ENCODE measurements at places on chromosomes 13 and 19. TPM values are rescaled to one million over a fixed set of nuclear protein-coding genes. Genes with fewer than 3 reads are reported as not detected.

GRCh38 chr13:65889368-65889767, 1340.8 kb downstream of the PCDH9 start:
- H3K4me3 ChIP-seq = no peak overlapping the region
- H3K27me3 ChIP-seq = no peaks in the 10 kb centered on the region
- no peak overlapping the region for H3K27ac ChIP-seq

GRCh38 chr13:20815464-20815863, 41.7 kb upstream of the EEF1AKMT1 start:
- no peak for DNase-seq
- H3K4me3 ChIP-seq = no peak overlapping the region
- no peaks in the 10 kb centered on the region for H3K27me3 ChIP-seq
- H3K36me3 ChIP-seq = no peaks in the 10 kb centered on the region
- no peaks in the 10 kb centered on the region for H3K4me1 ChIP-seq

DNA sequence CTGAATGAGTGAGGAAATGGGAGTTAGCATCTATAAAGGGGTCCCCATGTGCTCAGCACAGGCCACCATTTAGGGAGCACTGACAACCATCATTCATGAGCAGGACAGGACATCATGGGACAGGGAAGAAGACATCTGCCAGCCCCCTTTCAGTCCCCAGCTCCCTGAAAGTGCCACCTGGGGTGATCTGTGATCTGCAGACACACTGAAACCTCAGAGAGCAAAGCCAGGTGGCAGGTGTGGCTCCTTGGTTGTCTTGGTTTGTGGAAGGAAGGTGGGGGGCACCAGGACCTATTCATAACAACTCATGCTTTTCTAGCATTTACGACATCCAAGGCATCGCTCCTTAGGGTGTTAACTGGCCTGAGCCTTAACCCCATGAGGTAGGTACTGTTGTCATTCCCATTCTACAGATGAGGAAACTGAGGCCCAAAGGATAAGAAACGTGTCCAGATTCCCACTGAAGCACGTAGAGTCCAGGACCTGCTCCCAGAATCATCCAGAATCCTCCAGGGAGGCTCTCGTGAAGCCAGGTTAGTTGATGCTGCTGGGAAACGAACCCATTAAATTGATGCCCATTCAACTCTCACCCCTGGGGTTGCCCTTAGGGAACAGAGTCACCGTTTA, 5.8 kb downstream of the KDELR1 start:
- no peak for DNase-seq
- H3K27me3 ChIP-seq = no peaks in the 10 kb centered on the region
- H3K4me1 ChIP-seq = no peaks in the 10 kb centered on the region
- H3K4me3 ChIP-seq = no peak overlapping the region

GRCh38 chr13:95059306-95059705, 241.9 kb downstream of the ABCC4 start:
- no peak overlapping the region for H3K4me3 ChIP-seq
- H3K27ac ChIP-seq = no peak overlapping the region
- H3K27me3 ChIP-seq = no peaks in the 10 kb centered on the region
- no peaks in the 10 kb centered on the region for H3K36me3 ChIP-seq
- no peaks in the 10 kb centered on the region for H3K4me1 ChIP-seq
- no peak for DNase-seq

The ZNF578 gene
- 0.17 TPM for total RNA-seq

DNA sequence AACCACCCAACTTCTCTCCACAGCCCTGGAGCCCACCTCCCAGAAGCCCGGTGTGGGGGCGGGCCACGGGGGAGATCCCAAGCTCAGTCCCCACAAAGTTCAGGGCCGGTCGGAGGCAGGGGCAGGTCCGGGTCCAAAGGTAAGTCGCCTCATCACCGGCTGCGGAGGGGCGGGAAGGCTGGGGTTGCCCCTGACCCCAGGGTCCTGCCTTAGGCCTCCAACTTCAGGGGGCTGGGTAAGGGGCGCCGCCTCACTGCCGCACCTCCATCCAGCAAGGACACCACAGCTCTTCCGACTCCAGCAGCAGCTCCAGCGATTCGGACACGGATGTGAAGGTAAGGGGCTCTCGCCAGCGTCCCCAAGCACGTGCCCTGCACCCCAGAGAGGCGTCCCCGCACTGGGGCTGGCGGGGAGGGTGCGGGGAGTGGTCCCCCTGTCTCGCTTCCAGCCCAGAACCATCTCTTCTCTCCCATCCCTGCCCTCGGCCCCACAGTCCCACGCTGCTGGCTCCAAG, 358 bp downstream of the C19orf33 start:
- no peaks in the 10 kb centered on the region for H3K4me1 ChIP-seq
- H3K27ac ChIP-seq = no peak overlapping the region
- H3K36me3 ChIP-seq = no peaks in the 10 kb centered on the region
- H3K27me3 ChIP-seq = no peaks in the 10 kb centered on the region

- H3K4me3 ChIP-seq = no peak overlapping the region
- H3K27me3 ChIP-seq = no peaks in the 10 kb centered on the region
- H3K4me1 ChIP-seq = no peaks in the 10 kb centered on the region
- H3K36me3 ChIP-seq = no peaks in the 10 kb centered on the region
Observed at GRCh38 chr13:60121337-60121687, 42.4 kb downstream of the DIAPH3 start.

DNA sequence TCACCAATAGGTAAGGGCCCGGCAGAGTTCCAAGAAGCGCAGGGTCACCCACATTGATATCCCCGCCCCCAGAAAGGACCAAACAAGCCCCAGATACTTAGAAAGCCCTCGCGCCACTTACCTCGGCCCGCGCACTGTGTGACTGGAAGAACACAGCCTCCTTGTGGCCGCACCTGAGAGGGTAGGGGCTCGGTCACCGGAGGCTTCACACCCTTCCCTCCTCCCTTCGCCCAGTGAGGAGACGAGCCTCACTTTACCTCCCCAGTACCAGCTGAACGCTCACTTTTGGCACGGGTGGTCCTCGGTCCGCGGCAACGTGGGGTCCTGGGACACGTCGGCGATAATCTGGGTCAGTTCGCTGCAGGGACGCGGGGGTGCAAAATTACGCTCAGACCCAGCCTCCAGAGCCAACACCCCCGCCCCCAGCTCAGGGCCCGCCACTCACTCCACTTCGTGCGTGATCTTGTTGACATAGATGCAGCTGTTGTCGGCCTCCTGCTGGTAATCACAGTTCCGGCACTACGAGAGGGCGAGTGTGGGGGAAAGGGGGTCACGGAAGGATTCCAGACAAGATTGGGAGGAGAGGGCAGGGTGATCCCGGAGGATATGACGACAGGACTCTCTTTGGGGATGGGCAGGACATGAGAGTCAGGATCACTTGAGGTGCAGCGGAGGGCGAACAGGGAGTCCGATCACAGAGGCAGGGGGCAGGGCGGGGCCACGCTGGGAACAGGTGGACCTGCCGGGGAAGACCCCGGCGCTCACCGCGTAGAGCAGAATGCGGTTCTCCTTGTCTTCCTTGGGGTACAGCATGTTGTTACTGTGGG, 568 bp downstream of the POLR2I start:
- no peaks in the 10 kb centered on the region for H3K36me3 ChIP-seq
- DNase-seq = no peak
- peak overlapping the region; percentile 88 for H3K4me3 ChIP-seq

- peak; percentile 42 for DNase-seq
- no peaks in the 10 kb centered on the region for H3K4me1 ChIP-seq
- H3K27me3 ChIP-seq = no peaks in the 10 kb centered on the region
- H3K4me3 ChIP-seq = no peak overlapping the region
- H3K27ac ChIP-seq = no peak overlapping the region
Observed at GRCh38 chr13:49421391-49421790, 22.5 kb downstream of the CAB39L start.

DNA sequence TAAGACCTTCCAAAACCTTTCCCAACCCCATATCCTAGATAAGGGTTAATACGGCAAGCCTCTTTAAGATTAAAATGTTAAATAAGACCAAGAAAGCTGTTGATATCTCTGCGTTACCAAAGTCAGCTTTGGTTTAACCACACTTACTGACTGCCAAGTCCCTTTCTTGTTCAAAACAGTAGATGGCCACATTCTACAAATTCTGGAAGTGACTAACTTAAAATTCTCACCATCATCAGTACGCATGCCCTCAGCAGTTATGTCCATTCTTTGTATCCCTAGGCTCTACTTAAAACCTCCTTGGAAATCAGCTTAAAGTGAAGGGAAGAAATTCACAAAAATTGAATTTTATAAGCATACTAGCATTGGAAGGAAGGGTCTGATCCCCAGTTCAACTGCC, 23.6 kb downstream of the SOHLH2 start:
- DNase-seq = no peak
- H3K27ac ChIP-seq = no peak overlapping the region
- H3K4me3 ChIP-seq = no peak overlapping the region
- H3K27me3 ChIP-seq = no peaks in the 10 kb centered on the region
- no peaks in the 10 kb centered on the region for H3K36me3 ChIP-seq

The ZNF439 gene
- 1.2 TPM for total RNA-seq

- H3K27me3 ChIP-seq = no peaks in the 10 kb centered on the region
- DNase-seq = peak; percentile 87
- peak overlapping the region; percentile 60 for H3K4me3 ChIP-seq
- no peaks in the 10 kb centered on the region for H3K4me1 ChIP-seq
Observed at GRCh38 chr19:30719189-30719998, 347.2 kb downstream of the ZNF536 start.

DNA sequence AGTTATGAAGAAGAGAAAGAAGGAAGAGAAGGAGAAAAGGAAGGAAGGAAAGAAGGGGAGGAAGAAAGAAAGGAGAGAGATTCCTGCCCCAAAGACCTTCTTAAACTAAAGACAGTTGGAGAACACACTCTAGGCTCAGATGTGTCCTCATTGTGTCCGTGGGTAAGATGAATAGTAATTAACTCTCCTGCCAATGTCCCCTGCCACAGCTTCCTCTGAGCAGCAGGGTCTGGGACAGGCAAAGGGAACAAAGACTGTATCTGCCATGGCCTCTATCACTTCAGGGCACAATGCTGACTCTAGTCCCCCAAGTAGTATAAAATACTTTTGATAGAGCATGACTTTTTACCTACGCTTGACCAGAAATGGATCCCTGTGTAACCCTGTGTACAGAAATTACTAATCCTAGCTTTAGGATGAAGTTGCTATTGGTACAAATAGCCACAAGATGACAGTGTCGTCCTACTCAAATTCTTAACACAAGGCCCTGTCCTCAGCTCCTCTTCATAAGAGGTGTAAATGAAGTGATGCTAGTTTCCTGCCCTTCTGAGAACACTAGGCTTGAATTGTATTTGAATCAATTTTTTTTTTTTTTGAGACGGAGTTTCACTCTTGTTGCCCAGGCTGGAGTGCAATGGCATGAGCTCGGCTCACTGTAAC, 186.2 kb upstream of the GPR12 start:
- DNase-seq = no peak
- no peaks in the 10 kb centered on the region for H3K27me3 ChIP-seq
- peaks cover 20% of the 10 kb centered on the region for H3K4me1 ChIP-seq
- no peak overlapping the region for H3K27ac ChIP-seq
- no peak overlapping the region for H3K4me3 ChIP-seq

DNA sequence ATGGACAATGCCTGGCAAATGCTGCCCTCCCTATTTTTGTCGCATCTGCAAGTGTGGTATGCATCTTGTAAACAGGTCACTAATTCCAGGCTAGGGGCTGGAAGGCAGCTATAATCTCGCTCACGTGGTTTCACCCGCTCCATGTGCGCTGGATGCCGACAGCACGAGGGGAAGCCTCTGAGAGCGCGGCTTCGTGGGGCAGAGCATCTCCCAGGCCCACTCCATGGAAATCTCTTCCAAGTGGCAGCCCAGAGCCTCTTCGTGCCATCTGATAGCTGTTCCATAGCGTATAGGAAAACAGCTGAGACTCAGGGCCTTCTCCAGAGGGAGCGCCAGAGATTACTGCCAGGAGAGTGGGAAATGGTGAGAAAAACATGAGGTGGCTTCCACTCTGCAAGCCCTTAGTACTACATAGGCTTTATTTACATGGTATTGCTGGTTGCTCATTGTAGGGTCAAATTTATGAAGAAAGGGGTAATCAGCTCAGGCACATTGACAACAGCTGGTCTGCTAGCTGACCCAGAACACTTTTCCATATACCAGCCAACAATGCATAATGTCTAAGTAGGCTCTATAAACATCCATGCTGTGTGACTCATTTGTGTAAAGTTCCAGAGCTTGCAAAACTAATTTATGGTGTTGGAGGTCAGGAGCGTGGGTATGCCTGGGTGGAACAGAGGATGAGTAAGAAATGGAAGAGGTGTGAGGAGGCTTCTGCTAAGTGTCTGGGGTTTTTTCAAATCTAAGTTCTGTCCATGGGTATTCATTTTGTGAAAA, 165.2 kb downstream of the SHISA2 start:
- no peak overlapping the region for H3K4me3 ChIP-seq
- H3K27me3 ChIP-seq = no peaks in the 10 kb centered on the region
- no peaks in the 10 kb centered on the region for H3K36me3 ChIP-seq
- no peaks in the 10 kb centered on the region for H3K4me1 ChIP-seq

The PSG3 gene
- not detected for total RNA-seq

DNA sequence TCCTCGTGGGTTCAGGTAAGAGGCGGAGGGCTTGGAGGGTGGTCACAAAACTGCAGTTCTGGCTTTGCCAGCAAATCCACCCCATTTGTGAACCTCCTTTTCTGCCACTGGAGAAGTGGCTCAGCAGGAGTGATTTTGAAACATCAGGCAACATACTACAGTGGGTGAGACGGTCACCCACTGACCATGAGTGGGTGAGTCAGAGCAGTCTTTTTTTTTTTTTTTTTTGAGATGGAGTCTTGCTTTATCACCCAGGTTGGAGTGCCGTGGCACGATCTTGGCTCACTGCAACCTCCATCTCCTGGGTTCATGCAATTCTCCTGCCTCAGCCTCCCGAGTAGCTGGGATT, 3.0 kb downstream of the TOMM40 start:
- no peaks in the 10 kb centered on the region for H3K27me3 ChIP-seq
- H3K27ac ChIP-seq = no peak overlapping the region
- no peak for DNase-seq
- H3K4me3 ChIP-seq = no peak overlapping the region

The GJB2 gene
- 21.8 TPM for total RNA-seq

The MEF2B gene
- 1.3 TPM for total RNA-seq

DNA sequence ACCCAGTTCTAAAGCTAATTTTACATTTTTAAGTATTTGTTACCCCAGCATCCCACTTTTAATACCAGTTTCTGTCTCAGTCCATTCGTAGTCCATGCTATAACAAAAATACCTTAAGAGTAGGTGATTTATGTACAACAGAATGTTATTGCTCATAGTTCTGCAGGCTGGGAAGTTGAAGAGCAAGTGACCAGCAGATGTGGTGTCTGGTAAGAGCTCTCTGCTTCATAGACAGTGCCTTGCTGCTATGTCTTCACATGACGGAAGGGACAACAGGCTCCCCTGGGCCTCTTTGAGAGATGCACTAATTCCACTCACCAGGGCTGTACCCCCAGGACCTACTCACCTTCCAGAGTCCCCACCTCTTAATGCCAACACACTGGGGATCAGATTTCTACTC, 96.6 kb downstream of the COL4A2 start:
- no peak for DNase-seq
- H3K27ac ChIP-seq = no peak overlapping the region
- H3K27me3 ChIP-seq = no peaks in the 10 kb centered on the region
- no peaks in the 10 kb centered on the region for H3K4me1 ChIP-seq
- no peaks in the 10 kb centered on the region for H3K36me3 ChIP-seq
- no peak overlapping the region for H3K4me3 ChIP-seq

The LAIR1 gene
- 4.6 TPM for total RNA-seq

The ZNF708 gene
- 4.1 TPM for total RNA-seq
